ENCODE measurements at places on chromosomes 13 and 19.

GRCh38 chr19:6736917-6737283, 480 bp downstream of the GPR108 start:
- DNase-seq: peak; percentile 21

GRCh38 chr19:54576411-54576976, 2.9 kb downstream of the LILRA2 start:
- DNase-seq: no peak

DNA sequence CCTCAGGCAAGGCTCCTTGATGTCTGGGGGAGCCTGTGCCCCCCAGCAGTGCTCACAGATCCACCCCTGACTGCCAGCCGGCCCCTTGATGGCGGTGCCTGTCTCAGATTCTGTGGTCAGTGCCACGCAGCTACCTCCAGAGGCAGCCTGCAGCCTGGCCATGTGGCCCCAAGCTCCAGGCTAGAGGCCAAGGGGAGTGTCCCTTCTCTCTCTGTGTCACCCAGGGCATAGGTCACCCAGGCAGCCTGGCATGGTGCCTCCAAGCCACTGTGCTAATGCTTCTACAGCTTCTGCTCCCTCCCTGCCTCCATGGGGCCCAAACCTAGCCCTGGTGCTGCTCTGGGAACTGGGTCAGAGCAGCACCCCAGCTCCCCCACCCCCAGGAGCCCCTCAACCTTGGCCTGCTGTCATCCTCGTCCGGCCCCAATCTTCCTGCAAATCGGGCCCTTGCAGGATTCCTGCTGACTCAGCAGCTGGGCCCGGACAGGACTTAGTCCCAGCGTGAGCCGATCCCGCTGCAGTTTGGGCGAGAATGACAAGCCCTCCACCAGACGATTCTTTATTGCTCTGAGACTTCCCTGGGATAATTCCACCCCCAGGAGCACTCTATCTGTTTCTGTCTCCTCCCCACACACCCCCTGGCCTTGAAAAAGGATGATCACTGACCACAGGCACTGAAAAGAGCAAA, 2.8 kb upstream of the ARL11 start:
- DNase-seq: no peak

- DNase-seq: no peak
Measured at GRCh38 chr13:74891610-74892009, 590.4 kb downstream of the TBC1D4 start.

- no peak for DNase-seq
Measured at GRCh38 chr19:15238639-15239155, 6.4 kb upstream of the EPHX3 start.

DNA sequence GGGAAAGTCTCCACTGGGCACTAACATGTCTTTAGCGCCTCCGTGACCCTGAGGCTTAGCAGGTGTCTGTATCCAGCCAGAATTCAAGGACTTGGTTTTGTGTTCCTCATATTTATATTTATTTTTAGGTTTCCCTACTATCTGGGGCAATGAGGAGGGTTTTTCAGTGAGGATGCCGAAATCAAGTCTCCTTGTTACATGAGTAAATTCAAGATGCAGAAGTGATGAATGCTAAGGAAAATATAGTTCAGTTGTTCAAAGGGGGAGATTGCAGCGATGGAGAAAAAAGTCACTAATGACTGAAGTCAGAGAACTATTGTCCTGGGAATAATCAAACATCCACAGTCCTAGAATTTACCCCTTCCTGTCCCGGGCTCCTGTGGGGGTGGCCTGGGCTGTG, 791 bp upstream of the ADGRE2 start:
- DNase-seq: no peak

- DNase-seq: no peak
Measured at GRCh38 chr13:22561581-22561980, 619.2 kb upstream of the SGCG start.

DNA sequence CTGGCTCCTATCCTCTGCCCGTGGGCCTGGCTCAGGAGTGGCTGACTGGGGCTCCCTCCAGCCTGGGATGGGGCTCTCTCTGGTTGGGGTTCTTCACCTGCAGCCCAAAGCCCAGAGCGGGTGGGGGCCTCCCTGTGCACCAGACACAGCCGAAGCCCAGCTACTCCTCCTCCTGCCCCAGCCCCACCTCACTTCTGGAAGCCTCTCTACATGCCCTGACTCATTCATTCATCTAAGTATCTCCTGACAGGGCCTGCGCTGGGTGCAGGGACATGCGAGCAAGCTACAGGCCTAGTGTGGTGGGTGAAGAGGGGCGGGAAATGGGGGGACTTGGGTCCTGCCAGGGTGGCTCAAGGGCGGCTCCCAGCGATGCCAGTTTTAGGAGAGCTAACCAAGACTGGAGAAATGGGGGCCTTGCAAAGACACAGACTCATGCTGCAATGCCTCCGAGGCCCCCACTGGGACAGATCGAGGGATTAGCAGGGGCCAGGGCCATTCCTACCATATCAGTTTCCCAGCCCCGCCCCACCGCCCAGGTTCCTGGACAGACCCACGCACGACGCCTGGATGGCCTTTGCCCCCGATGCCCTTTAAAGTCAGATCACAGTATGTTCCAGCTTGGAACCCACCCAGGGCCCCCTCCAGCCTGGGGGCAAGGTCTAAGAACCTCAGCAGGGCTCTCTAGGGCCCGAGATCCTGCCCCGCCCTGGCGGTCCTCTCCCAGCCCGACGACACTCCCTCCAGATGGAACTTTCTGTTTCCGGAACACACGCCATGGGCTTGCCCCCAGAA, 12.6 kb downstream of the LSM4 start:
- no peak for DNase-seq

GRCh38 chr13:52925251-52925650, 76.8 kb upstream of the PCDH8 start:
- no peak for DNase-seq

GRCh38 chr13:50690006-50690405, 153.5 kb downstream of the DLEU7 start:
- no peak for DNase-seq

DNA sequence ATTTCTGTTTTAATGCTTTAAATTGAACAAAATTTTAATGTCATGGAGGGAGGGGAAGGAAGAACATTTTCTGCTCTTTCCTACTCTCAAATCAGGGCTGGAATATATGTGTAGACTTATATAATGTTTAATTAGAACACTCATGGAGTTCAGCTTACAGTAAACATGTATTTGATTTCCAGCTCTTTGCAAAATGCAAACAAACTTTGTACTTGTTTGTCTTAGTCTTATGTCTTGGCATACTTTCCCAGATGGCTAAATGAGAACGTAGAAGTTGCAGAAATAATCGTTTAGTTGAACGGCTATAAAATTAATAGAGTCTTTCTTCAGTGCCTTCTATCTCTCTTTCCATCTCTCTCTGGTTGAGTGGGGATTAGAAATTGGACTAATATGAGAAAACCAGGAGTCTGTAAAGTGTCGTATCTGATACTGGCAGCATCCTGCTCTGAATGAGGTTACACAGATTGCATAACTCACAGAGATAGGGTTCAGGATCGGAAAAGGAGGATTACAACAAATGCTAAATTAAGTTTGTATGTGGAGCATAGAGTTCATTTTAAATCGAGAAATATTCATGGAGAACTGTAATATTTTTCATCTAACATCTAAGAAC, 82.3 kb downstream of the FGF9 start:
- DNase-seq: no peak

- no peak for DNase-seq
Measured at GRCh38 chr19:12574036-12574435, 22.8 kb upstream of the ZNF564 start.

DNA sequence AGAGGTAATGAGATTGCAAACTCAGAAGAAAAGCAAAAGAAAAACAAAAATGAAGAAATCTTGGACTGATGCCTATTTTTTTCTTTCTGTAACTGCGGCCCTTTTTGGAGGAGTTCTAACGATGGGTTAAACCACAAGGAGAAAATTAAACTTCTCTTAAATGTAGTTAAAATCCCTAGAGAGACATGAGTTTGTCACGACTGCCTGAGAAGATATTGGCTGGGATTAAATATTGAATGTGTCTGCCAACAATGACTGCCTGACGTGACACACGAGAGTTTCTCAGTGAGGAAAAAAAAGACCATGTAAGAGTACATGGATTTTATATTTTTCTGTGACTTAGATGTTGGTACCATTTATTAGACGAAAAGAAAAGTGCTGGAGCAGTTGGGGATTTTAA, 1013.4 kb downstream of the PCDH9 start:
- DNase-seq: no peak

GRCh38 chr19:37361994-37362393, 8.9 kb upstream of the ZNF527 start:
- DNase-seq: no peak

GRCh38 chr13:26951581-26952177, 191.1 kb upstream of the GPR12 start:
- DNase-seq: no peak

DNA sequence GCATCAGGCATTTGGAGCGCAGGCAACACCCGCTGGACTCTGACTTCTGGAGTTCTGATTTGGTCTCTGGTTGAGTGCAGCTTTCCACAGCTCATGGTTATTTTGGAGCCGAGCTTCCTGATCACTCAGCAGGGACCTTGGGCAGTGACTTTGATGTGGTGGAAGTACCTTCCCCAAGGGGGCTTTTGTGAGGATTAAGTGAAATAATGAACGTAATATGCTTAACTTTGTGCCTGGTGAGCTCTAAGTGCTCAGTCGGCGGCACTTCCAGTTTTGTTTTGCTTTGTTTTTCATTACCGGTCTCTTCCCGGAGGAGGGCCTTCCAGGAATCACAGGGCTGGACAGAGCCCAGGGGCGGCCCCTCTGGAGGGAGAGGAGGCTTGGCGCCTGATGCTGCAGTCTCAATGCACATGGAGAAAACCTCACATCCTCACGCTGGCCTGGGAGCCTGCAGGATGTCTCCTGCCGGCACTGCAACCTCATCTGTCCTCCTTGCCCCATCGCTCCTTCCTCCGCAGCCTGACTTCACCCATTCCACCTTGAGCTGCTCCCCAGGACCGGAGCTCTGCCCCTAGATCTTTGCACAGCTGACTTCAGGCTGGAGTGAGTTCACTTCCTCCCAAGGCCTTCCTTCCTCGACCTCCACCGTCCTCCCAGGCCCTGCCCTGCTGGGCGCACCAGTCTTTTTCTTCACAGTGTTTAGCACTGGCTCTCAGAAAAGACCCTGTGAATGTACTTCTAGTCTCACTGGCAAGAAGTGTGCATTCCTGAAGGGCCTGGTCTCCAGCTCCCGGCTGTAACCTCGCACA, 1.5 kb downstream of the PLEKHF1 start:
- no peak for DNase-seq

GRCh38 chr19:46076951-46077814, 36.4 kb upstream of the IGFL4 start:
- no peak for DNase-seq

GRCh38 chr13:98528663-98529064, 48.2 kb downstream of the STK24 start:
- DNase-seq: no peak

DNA sequence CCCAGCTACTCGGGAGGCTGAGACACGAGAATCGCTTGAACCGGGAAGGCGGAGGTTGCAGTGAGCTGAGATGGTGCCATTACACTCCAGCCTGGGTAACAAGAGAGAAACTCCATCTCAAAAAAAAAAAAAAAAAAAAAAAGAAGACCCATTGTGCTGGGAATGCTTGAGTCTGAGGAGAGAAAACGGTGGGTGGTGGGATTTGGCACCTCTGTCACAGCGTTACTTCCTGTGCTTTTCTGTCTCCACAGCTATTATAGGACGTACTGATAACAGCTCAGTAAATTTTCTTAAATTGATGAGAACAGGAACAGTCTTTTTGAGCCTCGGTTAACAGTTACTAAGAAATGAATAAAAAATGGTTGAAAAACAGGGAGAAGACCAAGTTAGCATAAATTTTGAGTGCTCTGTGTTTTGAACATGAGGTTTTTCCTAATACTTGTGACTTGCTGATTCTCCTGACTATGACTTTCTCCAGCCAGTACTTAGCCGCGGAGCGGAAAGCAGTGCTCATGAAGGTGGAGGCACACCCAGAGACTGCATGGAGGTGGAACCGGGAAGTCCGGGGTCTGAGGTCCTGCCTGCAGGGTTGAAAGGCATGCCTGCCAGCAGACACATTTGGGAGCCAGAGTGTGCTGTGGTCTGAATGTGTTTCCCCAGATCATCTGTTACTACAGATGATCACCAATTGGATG, 55.3 kb upstream of the TEX29 start:
- no peak for DNase-seq

GRCh38 chr19:55485439-55486011, 537 bp downstream of the NAT14 start:
- no peak for DNase-seq

GRCh38 chr13:47046706-47047105, 149.9 kb upstream of the HTR2A start:
- DNase-seq: no peak

DNA sequence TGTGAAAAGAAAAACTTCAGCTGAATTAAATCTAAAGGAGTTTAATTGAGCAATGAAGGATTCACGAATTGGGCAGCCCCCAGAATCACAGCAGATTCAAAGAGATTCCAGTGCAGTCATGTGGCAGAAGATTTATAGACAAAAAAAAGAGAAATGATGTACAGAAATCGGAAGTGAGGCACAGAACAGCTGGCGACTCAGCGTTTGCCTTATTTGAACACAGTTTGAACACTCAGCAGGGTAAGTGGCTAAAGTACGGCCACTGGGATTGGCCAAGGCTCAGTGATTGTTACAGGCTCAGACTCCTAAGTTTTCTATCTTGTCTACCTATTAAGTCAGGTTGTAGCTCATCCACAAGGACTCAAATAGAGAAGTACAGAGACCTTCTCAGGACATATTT, 11.6 kb upstream of the CFAP97D2 start:
- no peak for DNase-seq

GRCh38 chr13:23771552-23771951, 117.6 kb downstream of the MIPEP start:
- DNase-seq: no peak

DNA sequence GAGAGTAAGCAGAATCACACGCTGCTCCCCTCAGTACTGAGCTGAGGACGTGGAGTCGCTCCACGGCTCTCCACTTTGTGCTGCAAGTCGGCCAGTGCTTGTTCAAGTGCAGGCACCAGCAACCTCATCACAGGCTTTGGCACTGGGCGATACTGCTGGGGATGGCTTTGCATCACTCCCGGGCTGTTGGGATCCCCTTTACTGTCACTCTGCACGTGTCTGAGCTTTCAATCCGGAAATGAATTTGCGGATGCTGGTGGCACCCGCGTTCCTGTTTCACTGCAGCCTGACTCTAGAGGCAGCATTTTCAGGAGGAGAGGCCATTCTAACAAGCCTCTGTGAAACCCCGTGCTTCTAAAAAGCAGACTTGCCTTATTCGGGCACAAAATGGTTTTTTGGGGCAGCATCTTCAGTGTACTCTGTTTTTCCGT, 19.1 kb downstream of the SMARCA4 start:
- no peak for DNase-seq
